ENCODE measurements at places on chromosomes 11 and 22.

DNA sequence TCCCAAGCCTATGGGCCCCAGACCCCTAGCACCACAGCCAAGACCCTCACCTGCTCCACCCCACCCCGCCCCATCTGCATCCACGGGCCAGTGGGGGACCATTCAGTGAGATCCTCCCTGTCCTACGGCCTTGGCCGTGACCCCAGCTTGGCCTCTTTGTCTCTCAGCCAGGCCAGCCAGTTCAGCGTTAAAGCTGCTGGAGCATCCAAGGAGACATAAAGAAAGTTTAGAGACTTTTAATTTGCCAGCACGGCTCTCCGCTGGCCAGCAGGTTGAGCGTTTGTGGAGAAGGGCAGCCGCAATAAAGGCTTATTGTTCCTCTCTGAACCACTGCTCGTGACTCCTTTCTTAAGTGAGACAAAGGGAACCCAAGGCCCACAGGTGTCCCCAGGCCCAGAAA lies 49.3 kb upstream of the LMO1 start:
- no peak for DNase-seq

- no peak for DNase-seq
These were observed 17.5 kb downstream of the FAM227A start for GRCh38 chr22:38638728-38639127.

- DNase-seq, result no peak
These were observed 159 bp downstream of the FZD4 start for GRCh38 chr11:86955111-86955360.

- peak; percentile 66 for DNase-seq
These were observed 41.9 kb upstream of the TSPAN18 start for GRCh38 chr11:44684859-44685281.

GRCh38 chr11:128777369-128778011 lies 83.6 kb downstream of the FLI1 start:
- DNase-seq, result no peak

DNA sequence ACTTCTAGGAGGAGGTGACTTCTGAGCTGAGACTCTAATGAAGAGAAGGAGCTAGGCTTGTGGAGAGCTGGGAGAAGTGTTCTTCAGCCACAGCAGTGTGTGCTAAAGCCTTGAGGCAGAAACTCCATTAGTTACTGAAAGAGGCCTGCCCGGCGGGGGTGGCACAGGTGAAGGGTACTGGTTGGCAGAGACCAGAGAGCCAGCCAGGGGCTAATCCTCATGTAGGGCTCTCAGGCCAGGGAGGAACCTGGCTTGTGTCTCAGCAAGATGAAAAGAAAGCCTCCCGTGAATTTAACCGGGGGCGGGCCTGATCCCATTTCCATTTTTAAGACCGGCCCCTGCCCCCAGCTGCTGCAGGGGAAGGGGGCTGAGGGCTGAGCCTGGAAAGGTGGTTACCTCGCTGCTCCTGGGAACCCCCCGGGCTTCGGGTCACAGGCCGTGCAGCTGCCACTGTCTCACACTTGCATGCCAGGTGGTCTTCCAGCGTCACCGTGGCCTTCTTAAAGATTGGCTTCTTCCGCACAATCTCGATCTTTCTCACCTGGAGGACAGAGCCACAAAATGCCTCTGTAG lies 15.0 kb downstream of the PDGFB start:
- no peak for DNase-seq

- DNase-seq, result peak; percentile 25
These were observed 35.3 kb downstream of the PPM1F start for GRCh38 chr22:21917181-21917958.

GRCh38 chr11:88307749-88308425 lies 29.6 kb downstream of the CTSC start:
- no peak for DNase-seq

GRCh38 chr11:65315204-65315865 lies 669 bp downstream of the CDC42EP2 start:
- peak; percentile 86 for DNase-seq

- DNase-seq, result no peak
These were observed 33.8 kb downstream of the MYEOV start for GRCh38 chr11:69327741-69328191.

GRCh38 chr11:58731819-58732218 lies at the start of gene GLYAT:
GLYAT (minus strand) TSS chr11:58731943; CDS start chr11:58724496, 7,447 bp downstream.
- no peak for DNase-seq

DNA sequence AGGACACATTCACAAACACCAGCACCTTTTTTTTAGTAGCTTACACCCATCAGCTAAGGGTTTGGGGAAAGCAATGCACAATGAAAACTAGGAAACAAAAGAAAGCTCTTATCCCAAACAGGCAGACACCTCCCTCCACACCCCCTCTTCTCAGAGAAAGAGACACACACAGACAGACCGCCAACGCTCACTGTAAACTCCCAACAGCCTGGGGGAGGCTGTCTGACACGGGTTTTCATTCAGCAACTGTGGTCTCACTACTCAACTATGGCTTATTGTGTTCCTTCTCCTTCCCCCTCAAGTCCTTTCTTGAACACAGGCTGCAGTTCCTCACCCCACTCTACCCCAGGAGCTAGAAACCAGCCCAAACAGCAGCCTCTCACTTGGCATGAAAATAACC lies 123.4 kb downstream of the C11orf58 start:
- no peak for DNase-seq

DNA sequence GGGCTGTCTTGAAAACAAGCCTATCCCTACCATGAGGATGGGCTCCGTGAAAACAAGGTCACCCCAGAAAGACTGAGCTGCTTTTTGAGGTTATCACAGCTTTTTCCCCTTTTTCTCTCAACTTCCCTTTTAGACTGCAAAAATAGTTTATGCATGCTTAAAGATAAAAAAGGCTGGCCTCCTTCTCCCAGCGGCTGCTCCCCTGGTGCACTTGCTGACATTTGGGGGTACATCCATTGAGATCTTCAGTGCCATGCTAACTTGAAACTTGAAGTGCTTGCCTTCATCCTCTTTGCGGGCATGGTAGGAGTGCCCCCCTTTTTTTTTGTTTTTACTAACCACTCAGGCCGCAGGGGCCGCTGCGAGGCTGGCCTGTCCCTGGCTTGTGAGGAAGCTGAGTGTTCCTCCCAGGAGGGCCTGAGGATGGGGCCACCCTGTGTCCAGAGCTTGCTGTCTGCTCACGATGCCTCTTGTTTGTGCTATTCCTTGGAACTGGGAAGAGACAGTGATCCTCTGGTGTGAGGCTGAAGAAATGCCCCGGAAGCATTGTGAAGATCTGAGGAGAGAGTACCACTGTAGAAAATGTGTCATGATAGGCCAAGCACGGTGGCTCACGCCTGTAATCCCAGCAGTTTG lies 2.2 kb downstream of the TANGO2 start:
- DNase-seq, result no peak

DNA sequence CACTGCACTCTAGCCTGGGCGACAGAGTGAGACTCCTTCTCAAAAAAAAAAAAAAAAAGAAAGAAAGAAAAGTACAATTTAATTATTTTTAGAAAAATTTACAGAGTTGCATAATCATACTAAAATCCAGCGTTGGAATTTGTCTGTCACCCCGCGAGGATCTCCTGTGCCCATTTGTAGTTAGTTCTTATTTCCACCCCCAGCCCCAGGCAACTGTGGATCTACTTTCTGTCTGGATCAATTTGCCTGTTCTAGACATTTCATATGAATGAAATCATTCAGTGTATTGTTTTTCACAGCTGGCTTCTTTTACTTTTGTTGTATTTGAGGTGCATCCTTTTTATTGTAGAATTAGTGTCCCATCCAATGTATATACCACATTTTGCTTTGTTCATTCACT lies 102.6 kb upstream of the RASSF10 start:
- no peak for DNase-seq

- no peak for DNase-seq
These were observed 18.5 kb upstream of the EI24 start for GRCh38 chr11:125550780-125551179.

DNA sequence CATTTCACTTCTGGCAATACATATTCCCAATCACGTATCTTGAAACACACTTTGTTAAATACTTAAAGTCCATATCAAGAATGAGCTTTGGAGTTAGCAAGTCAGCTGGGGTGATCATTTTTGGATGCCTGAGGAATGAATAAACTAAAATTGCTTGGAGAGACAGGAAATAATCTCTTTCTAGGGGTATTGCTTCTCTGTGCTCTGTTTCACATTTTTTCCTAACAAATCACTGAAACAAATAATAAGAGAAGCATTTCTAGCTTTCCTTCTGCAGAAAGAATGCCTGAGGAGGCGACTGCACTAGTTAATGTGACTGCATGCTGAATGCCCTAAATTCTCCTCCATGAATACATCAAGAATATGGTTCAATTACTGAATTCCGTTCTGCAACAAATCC lies 541.4 kb upstream of the CCDC90B start:
- DNase-seq, result no peak

Data from muscle of arm (tissue), 14 donors.